ENCODE measurements at places on chromosomes 16 and 17.
A peak's percentile ranks its signal among the peaks of the same experiment; 100 is the strongest.

GRCh38 chr16:64900517-64900916 lies 221.3 kb downstream of the CDH11 start:
- DNase-seq = no peak
- H3K36me3 ChIP-seq = no peaks in the 10 kb centered on the region
- no peaks in the 10 kb centered on the region for H3K4me1 ChIP-seq
- no peak overlapping the region for H3K4me3 ChIP-seq

- H3K27me3 ChIP-seq = no peaks in the 10 kb centered on the region
- no peaks in the 10 kb centered on the region for H3K4me1 ChIP-seq
- no peak for DNase-seq
- no peak overlapping the region for H3K4me3 ChIP-seq
Observed at GRCh38 chr16:22397464-22397863, 23.0 kb upstream of the CDR2 start.

DNA sequence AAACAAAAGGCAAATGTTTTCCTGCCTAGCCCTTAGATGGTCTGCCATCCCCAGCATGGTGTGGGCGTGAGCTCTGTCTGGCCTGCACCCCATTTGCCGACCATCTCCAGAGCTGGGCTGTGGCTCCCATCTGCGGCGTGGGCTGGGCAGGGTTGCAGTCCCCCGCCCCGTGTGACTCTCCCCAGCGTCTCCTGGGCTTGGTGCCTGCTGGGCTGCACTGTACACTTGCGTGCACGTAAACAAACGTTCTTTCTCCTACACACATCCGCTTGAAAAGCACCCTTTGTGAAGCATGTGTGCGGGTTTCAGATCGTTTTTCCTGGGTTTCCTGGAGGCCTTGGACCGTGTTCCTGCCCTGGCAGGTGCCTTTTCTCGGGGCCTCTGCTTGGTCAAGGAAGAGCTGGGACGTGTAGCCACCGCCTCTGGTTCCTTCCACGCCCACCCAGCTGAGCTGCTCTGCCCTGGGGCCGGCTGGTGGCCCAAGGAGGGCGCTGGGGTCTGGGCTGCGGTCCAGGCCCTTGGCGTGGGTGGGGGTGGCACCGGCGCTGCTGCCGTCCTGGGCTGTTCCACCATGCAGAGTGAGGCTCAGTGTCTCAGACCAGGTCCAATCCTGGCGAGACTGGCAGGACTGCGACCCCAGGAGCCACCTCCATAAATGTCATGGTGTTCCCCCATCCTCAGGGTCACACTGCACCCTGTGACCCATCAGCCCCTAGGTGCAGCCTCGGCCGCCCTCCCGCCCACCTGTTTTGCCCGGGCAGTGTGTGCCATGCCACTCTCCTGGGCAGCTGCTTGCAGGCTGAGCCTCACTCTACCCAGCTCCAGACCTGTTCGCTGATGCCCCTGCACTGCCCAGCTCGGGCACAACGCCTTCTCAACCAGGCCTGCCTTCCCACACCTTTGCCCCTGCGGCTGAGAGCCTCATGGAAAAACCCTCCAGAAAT lies 9.9 kb upstream of the BAIAP3 start:
- no peaks in the 10 kb centered on the region for H3K4me1 ChIP-seq
- no peaks in the 10 kb centered on the region for H3K27me3 ChIP-seq
- peaks cover 50% of the 10 kb centered on the region for H3K36me3 ChIP-seq

GRCh38 chr16:59144841-59145240 lies 410.7 kb upstream of the GOT2 start:
- DNase-seq = no peak
- H3K4me1 ChIP-seq = no peaks in the 10 kb centered on the region
- H3K27me3 ChIP-seq = no peaks in the 10 kb centered on the region

DNA sequence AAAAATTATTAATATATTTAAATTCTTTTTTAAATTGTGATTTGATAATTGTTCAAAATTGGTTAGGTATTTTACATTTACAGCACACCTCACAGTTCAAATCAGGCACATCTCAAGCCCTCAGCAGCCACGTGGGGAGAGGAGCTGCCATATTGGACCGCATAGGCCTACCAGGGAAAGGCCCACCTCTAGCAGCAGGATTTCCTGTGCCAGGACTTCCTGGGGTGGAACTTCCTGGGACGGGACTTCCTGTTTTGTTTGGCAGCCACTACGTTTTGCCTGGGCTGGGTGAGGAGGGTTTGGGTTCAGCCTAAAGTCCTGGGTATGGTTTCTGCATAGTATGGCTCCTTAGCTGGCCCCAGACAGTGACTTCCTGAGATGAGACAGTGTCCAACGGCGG lies 298.5 kb upstream of the FOXF1 start:
- DNase-seq = no peak
- no peaks in the 10 kb centered on the region for H3K36me3 ChIP-seq
- H3K4me1 ChIP-seq = peaks cover 32% of the 10 kb centered on the region
- H3K27ac ChIP-seq = no peak overlapping the region
- H3K4me3 ChIP-seq = no peak overlapping the region

DNA sequence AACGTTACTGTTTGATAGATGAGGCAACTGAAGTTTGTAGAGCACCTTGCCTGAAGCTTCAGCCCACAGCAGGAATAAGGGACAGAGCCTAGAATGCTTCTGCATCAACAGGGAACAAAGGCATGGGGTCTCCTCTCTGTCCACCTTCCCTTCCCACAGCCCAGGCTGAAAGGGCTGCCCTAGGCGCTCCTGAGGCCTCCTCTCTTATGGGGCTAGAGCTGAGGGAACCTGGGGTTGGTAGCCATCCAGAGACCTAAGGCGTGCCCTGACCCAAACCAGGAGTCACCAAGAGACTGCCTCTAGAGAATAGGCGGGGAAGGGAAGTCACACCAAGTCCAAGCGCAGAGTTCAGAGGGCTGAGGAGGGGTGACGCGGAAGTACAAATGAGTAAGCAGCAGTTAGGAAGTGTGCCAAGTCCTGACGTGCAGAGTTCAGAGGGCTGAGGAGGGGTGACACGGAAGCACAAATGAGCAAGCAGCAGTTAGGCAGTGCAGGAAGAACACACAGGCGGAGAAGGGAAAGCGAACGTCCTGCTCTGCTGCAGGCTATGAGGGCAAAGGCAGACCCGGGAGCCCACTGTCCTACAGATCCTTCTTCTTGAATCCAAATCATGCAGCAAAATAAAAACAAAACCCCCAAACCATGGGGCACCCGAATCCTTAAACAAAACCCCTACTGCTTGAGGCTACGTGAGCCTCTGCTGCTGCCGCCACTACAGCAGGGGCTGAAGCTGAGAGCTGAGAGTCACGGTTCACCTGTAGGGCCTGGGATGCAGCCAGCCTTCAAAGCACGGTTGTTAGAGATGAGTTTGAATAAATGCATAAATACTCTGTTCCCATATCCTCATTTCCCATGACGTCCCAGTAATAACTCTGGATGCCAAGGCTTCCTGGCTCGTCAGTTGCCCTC lies 2.7 kb upstream of the SPG7 start:
- peaks cover 7% of the 10 kb centered on the region for H3K4me1 ChIP-seq
- H3K27ac ChIP-seq = peak overlapping the region; percentile 76
- DNase-seq = peak; percentile 83
- H3K27me3 ChIP-seq = no peaks in the 10 kb centered on the region

DNA sequence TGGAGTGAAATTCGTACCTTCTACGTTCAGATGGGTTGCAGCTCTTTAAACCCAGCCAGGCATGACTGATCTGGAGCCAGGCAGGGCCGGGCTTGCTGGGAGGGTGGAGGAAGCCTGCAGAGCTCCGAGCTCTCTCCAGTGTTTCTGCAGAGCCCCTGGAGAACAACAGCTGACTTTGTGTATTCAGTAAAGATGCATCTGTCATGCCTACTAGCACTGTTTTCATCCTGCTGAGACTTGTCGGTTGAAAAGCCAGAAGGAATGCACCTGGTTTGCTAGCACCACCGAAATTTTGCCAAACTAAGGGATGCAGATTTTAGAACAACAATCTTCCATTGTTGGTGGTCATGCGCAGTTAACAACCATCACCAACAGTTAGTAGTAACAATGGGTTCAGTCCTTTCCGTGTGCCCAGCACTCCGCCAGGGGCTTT lies 22.4 kb upstream of the SCNN1B start:
- DNase-seq = no peak
- no peak overlapping the region for H3K27ac ChIP-seq
- H3K36me3 ChIP-seq = no peaks in the 10 kb centered on the region
- no peak overlapping the region for H3K4me3 ChIP-seq
- H3K27me3 ChIP-seq = no peaks in the 10 kb centered on the region

DNA sequence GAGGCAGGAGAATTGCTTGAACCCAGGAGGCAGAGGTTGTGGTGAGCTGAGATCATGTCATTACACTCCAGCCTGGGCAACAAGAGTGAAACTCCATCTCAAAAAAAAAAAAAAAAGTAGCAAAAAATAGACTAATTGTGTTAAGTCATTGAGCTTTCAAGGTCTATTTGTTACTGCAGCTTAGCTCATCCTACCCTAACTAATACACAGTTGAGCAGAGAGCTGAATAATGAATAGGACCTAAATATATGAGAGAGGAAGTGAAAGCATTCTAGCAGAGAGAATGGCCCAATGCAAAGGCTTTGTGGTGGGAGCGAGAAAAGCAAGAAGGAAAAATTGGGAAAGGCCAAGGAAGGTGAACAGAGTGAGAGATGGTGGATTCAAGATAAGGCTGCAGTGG lies 128.3 kb downstream of the AXIN2 start:
- H3K36me3 ChIP-seq = no peaks in the 10 kb centered on the region
- H3K4me1 ChIP-seq = no peaks in the 10 kb centered on the region
- H3K27me3 ChIP-seq = no peaks in the 10 kb centered on the region

DNA sequence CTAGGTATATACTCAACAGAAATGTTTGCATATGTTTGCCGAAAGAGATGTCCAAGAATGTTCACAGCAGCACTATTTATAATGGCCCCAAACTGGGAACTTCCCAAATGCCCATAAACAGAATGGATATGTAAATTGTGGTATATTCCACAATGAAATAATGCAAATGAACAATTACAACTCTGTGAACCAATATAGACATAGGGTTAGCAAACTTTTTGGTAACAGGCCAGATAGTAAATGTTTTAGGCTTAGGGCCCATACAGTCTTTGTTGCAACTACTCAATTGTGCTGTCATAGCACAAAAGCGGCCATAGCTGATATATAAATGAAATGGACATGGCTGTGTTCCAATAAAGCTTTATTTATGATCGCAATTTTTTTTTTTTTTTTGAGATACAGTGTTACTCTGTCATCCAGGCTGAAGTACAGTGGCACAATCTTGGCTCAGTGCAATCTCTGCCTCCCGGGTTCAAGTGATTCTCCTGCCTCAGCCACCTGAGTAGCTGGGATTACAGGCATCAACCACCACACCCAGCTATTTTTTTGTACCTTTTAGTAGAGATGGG lies 16.5 kb downstream of the XYLT1 start:
- no peaks in the 10 kb centered on the region for H3K27me3 ChIP-seq
- H3K4me3 ChIP-seq = no peak overlapping the region
- peaks cover 3% of the 10 kb centered on the region for H3K4me1 ChIP-seq
- H3K36me3 ChIP-seq = no peaks in the 10 kb centered on the region
- no peak for DNase-seq

DNA sequence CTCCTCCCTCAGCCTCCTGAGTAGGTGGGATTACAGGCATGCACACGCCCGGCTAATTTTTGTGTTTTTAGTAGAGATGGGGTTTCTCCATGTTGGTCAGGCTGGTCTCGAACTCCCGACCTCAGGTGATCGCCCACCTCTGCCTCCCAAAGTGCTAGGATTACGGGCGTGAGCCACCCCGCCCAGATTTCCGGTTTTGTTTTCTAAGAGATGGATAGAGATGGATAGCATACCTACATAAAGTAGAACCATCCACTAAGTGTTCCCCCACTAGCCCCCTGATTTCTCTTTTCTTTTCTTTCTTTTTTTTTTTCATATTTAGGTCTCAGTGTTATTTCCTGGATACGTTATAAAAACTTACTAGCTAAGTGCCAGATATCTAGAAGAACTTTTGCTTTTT lies 2.0 kb downstream of the WSB1 start:
- H3K27ac ChIP-seq = peak overlapping the region; percentile 99
- H3K4me1 ChIP-seq = peaks cover 29% of the 10 kb centered on the region
- H3K36me3 ChIP-seq = no peaks in the 10 kb centered on the region
- H3K4me3 ChIP-seq = peak overlapping the region; percentile 97

DNA sequence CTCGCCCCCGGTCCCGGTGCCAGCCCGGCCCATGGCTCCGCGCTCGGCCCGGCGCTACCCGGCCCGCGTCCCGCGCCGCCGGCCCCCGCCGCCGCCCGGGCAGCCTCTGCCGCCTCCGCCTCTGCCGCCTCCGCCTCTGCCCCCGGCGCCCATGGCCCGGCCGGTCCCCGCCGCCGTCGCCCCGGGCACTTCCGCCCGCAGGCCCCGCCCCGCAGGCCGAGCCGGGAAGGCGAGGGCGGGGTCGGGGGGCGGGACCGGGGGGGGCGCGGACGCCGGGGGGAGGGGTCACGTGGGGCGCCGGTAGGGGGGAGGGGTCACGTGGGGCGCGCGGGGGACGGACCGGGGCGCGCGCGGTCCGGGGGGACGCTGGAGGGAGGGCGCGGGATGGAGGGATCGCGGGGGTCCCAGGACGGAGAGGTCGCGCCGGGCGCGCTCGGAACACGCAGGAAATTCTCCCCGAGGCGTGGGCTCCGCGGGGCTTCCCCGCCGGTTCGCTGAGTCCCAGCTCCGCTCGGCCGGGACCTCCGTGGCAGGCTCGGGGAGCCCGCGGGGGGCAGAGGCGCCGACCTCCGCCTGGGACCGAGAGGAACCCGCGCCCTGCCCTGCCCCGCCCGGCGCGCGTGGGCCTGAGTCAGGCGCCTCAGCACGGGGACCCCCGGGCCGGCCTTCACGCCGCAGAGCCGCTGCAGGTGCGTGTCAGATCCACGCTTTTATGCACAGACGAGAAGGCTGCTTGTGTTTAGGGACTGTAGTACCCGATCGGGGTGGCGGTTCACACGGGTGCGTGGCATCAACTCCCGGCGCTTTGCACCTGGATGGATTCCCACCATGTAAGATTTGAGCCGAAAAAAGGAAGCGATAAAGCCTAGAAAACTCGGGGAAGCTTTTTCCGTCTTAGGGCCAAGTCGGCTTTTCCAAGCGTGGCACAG lies at the start of gene PGAP6:
Gene PGAP6, minus strand, starts transcription at position 190 of the 929 bp plus-strand sequence. Its CDS starts 157 bp downstream, at position 33.
- no peaks in the 10 kb centered on the region for H3K36me3 ChIP-seq
- H3K27ac ChIP-seq = peak within 1 kb of the TSS; percentile 95
- H3K4me3 ChIP-seq = peak within 1 kb of the TSS; percentile 89
- peaks cover 9% of the 10 kb centered on the region for H3K4me1 ChIP-seq

DNA sequence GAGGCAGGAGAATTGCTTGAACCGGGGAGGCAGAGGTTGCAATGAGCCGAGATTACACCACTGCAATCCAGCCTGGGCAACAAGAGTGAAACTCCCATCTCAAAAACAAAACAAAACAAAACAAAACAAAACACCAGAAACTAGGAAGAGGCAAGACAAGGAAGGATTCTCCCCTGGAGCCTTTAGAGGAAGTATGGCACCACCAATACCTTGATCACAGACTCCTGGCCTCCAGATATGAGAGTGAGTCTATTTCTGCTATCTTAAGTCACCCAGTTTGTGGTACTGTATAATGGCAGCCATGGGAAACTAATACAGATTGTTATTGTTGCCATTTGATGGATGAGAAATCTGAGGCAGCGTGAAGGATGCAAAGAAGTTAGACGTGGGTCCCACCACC lies 14.6 kb upstream of the CPPED1 start:
- DNase-seq = no peak
- H3K27ac ChIP-seq = no peak overlapping the region
- H3K27me3 ChIP-seq = no peaks in the 10 kb centered on the region
- no peaks in the 10 kb centered on the region for H3K36me3 ChIP-seq
- H3K4me3 ChIP-seq = no peak overlapping the region
- no peaks in the 10 kb centered on the region for H3K4me1 ChIP-seq
